Kidney (tissue), 22 donors: ENCODE measurements at places on chromosomes 1 and 21.
A peak's percentile ranks its signal among the peaks of the same experiment; 100 is the strongest.

DNA sequence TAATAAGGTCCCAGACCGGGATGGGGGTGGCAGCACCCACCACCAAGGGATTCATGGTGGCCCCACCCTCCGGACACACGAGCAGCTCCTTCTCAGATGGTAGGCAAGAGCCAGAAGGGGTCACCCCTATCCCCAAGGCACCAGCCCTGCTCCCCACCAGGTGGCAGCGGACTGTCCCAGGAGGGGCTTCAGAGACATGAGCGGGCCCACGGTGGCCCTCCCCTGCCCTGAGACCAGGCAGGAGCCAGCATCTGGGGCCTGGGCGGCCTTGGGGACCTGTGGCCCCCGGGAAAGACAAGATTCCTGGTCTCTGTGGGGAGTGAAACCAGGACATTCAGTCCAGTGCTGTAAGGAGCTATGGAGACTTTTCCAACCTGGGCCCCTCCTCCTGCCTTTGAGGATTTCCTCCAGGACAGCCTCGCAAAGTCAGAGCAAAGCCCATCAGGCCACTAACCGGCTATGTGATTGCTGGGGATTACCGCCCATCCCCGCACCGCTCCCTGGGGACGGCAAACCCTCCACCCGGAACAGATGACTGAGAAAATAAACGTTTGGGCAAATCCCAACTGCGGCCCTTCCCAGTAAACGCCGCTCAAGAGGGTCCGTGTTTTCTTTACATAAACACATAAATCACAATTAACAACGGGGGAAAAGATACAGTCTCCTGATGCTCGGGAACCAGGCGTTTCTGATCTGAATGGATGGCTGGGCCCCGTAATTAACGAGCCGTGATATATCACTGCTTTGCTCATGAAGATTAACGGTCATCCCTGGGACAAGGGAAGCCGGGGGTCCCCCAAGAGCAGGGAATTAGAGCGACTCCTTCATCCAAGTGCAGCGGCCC lies 50.9 kb upstream of the ARHGEF16 start:
- DNase-seq: peak; percentile 74

DNA sequence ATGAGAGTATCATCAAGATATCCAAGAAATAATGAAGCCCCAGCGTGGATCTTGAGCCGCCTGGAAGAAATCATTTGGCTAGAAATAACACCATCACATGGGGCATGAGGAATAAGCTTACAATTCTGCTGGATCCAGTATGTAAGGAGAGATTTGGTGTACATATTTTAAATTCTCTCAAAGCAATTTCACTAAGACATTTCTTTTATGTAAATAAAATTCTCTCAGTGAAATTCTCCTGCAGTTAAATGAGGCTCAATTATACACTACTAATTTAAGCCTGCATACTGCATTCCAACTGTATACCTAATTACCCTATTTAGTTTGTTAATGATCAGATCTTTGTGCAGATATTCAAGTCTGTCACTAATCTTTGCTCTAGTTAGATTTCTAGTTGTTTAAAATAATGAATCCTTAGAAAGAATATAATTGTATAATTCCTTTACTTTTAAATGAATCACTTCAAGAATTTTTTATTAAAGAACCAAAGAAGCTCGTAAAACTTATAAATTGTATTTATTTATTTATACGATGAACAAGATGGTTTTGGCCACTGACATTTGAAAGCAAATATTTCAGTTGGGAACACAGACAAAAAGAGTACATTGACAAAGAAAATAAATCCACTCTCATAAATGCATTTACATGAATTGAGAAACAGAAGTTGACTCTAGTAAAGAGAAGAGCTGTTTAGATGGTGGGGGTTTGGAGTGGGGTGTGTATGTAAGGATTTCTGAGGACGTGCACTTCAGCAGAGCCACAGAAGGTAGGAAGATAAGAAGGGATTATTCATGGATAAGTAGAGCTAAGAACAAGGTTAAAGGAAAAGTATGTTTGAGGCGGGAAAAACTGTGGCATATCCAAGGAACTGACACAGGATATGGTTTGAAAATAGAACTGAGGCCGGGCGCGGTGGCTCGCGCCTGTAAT lies 466.8 kb downstream of the DSCAM start:
- no peak for DNase-seq

DNA sequence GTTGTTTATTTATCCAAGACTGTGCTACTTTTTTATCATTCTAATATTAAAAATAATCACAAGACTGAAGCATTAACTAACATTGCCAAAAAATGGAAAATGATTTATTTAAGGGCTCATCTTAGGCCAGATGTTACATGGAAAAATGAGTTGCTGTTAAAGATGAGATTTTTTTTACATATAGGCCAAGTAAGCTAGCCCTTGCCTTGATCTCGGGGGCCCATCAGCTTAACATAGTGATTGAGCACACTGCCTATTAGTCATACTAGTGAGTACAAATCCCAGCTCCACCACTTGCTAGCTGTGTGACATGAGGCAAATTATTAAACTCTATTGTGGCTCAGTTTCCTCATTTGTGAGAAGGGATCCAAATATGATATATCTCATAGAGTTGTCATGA lies 275.9 kb upstream of the SNX7 start:
- DNase-seq: no peak

GRCh38 chr1:174786760-174787159 lies 213.0 kb upstream of the CACYBP start:
- DNase-seq: no peak

GRCh38 chr1:106962591-106962990 lies 93.9 kb upstream of the PRMT6 start:
- DNase-seq: no peak

DNA sequence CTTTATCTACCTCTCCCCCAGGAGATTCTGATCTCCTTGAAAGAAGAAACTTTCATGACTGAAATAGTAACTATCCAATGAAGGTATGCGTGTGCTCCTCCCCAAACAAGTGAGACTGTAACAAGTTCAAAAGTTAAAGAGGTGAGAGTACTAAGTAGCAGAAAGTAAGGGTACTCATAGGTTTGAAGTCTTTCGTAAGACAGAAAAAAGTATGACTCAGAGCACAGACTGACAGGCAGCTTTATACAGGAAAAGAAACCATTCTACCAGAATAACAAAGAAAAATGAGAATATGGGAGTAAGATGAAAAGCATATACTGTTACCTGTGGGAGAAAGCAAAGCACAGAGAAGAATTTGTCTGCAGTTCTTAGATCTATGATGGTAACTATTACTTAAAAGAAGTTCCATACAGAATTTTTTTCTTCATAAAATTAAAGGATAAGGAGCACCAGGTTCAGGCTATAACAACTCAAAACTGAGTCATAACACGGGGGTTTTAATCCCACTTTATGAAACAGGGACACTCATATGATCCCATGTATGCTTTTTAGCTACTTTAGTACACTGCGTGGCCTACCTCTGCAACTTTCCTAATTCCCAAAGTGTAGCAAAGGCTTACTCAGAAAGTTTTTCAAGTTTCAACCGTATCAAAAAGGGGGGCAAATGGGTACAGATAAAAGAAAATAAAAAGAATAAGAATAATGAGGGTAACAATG lies 52.0 kb downstream of the FOXJ3 start:
- no peak for DNase-seq

GRCh38 chr1:56439610-56440264 lies 139.6 kb downstream of the PLPP3 start:
- DNase-seq: no peak
